ENCODE measurements at places on chromosomes 4 and X.

GRCh38 chrX:130330706-130331105 lies 9.0 kb upstream of the SLC25A14 start:
- no peak for DNase-seq

- DNase-seq: no peak
Observed at GRCh38 chrX:24231641-24232179, 82.2 kb downstream of the SUPT20HL2 start.

- no peak for DNase-seq
Observed at GRCh38 chr4:1099684-1100335, 13.6 kb downstream of the RNF212 start.

DNA sequence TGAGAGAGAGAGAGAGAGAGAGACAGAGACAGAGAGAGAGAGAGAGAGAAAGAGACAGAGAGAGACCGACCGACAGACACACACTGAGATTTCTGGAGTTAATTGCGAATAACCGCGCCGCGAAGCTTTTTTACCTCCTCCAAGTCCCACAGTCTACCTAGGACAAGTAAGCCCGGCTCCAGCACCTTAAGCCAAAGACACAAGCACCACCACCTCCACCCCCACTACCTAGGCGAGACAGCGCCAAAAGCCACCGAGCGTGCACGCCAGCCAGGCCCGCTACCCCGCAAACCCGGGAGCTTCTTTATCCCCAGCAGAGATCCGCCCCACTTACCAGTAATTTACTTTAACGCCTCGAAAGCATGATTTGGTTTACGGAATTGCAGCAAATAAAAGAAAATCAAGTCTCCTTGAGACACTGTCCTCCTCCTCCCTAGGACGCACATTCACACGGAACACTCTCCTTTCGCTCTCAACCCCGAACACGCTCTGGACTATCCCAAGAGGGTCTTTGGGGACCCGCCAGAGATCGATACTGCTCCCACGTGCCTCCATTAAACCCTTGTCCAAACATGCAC lies 649.6 kb upstream of the DIPK2B start:
- no peak for DNase-seq

- DNase-seq: no peak
Observed at GRCh38 chr4:127261476-127261875, 371.3 kb upstream of the INTU start.

GRCh38 chrX:153934762-153935325 lies at the start of gene NAA10:
Gene NAA10 (minus strand): TSS chrX:153935037. CDS start chrX:153934904, 133 bp downstream.
- peak; percentile 75 for DNase-seq

DNA sequence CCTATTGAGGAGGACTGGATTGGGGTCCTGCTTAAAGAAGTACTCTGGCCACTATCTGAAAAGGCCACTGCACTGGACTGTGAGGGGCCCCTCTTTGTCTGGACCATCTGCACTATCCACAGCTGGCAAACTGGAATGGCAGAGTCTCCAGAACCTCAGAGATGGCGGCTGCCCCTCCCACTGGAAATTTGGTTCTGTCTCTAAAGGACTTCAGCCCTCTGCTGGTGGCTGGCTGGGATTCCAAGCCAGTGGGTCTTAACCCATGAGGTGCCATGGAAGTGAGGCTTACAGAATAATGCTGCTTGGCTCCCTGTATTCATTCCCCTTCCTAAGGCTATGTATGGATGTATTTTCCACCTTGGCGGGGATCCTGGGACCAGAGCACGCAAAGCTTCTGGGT lies 41.6 kb upstream of the CYLC1 start:
- no peak for DNase-seq

DNA sequence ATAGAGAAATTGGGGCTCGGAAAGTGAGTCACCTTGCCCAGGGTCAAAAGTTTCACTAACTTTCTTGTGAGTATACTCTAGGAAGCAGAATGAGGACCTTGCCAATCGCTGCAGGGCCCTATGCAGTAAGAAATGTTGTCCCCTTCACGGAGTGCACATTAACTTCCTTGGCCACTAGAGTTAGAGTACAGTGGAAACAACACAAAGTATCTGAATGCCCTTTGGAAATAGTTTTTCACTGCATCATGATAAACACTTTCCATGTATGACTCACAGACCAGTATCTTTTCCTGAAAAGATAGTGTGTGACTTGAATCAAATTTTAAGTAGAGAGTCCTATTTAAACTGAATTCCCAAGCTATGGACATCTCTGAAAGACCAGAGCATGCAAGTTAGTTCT lies 45.5 kb upstream of the STK26 start:
- DNase-seq: no peak

GRCh38 chr4:140790765-140791164 lies 34.6 kb upstream of the TBC1D9 start:
- DNase-seq: peak; percentile 98

GRCh38 chrX:111352424-111352823 lies 59.6 kb downstream of the DCX start:
- DNase-seq: no peak

DNA sequence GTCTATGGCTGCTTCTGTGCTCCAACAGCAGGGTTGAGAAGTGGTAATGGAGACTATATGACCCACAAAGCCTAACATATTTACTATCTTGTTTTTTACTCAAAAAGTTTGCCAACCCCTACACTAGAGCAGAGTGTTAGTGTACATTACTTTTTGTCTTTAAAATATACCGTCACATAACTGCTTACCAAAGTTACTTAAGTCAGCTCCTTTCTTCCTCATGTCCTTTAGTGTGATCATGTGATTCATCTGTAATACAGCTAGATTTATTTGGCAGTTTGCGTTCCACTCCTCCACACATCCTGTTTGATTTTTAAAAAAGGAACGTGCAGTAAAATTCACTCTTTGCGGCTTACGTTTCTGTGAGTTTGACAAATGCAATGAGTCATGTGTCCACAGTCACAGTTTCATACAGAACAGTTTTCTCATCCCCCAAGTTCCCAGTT lies 162.4 kb upstream of the GPRIN3 start:
- peak; percentile 96 for DNase-seq

GRCh38 chrX:10574663-10575062 lies 45.7 kb downstream of the MID1 start:
- DNase-seq: no peak

GRCh38 chr4:106149026-106149425 lies 167.0 kb downstream of the TBCK start:
- DNase-seq: no peak

- no peak for DNase-seq
Observed at GRCh38 chr4:25117716-25118472, 42.4 kb downstream of the SEPSECS start.

DNA sequence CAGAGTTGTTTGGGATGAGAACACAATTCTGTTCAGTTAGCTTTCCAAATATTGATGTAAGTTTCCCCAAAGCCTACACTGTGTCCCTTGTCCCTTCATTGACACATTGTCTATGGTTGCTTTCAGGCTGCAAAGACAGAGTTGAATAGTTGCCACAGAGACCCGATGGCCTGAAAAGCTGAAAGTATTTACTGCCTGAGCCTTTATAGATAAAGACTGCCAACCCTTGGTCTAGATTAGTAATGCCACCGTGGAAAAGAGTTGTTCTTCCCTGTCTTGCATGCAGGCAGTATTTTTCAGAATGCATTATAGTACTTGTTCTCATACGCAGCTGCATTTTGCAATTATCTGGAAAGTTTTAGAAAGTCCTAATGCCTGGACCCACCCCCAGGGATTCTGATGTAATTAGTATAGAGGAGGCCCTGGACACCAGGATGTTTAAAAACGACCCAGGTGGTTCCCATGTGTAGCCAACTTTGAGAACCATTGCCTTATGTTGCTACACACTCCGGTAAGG lies 180.8 kb downstream of the FRMPD4 start:
- no peak for DNase-seq
